ENCODE measurements at places on chromosomes 16 and 17.

DNA sequence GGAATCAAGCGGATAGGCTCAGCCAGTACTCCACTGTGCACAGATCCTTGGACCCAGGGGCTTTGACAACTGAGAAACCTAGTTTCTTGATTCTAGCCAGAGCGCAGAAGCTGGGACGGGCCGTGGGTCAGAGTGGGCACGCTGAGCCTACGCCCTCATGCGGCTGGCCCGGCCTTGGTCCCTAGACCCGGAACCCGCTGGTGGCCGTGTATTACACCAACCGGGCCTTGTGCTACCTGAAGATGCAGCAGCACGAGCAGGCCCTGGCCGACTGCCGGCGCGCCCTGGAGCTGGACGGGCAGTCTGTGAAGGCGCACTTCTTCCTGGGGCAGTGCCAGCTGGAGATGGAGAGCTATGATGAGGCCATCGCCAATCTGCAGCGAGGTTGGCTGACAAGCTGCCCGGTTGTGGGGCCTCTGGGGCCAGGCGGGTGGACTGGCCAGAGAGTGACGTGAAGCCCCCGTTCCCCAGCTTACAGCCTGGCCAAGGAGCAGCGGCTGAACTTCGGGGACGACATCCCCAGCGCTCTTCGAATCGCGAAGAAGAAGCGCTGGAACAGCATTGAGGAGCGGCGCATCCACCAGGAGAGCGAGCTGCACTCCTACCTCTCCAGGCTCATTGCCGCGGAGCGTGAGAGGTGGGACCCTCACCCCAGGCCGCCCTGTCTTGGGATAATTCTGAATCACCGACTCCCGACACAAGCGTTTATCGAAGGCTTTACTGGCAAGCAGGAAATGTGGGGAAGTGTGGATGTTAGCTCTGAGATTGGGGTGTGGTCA lies 946 bp downstream of the STUB1 start:
- peaks cover 65% of the 10 kb centered on the region for H3K4me1 ChIP-seq
- DNase-seq = peak; percentile 56
- H3K4me3 ChIP-seq = peak overlapping the region; percentile 69
- peak overlapping the region; percentile 95 for H3K27ac ChIP-seq
- no peaks in the 10 kb centered on the region for H3K36me3 ChIP-seq

DNA sequence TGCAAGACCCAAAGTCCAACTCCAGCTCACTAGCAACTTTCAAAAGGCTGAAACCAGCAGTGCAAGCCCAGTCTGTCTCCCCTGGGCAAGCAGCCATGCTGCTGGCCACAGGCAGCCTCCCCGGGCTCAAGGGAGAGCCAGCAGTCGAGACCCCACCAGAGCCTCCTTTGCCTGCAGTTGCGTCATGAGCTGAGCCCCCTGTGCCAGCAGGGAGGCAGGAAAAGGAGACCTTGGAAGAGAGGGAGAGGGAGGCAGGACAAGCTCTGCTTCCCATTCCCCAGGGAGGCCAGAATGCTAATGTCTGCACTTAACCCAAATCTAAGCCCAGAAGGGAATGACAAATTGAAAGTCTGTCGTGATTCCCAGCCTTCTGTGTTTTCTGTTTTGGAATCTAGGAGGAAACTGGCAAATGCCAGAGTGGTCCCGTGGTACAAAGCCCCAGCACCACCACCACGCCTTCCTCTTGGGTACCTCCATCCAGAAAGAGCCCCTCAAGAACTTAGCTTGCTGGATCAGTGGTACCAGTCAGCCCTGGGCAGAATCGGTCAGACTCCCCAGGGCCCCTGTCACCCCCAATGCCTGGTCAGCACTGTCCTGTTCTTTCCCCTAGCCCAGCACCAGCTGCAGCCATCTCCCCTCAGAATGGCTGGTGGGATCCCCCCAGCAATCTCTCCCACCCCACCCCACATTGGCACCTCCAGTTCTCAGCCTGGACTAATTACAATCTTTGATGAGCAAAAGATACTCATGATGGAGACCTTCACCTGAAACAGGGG lies 99.3 kb upstream of the TNRC6C start:
- H3K36me3 ChIP-seq = no peaks in the 10 kb centered on the region
- H3K4me1 ChIP-seq = peaks cover 11% of the 10 kb centered on the region
- no peak overlapping the region for H3K4me3 ChIP-seq
- no peaks in the 10 kb centered on the region for H3K27me3 ChIP-seq

DNA sequence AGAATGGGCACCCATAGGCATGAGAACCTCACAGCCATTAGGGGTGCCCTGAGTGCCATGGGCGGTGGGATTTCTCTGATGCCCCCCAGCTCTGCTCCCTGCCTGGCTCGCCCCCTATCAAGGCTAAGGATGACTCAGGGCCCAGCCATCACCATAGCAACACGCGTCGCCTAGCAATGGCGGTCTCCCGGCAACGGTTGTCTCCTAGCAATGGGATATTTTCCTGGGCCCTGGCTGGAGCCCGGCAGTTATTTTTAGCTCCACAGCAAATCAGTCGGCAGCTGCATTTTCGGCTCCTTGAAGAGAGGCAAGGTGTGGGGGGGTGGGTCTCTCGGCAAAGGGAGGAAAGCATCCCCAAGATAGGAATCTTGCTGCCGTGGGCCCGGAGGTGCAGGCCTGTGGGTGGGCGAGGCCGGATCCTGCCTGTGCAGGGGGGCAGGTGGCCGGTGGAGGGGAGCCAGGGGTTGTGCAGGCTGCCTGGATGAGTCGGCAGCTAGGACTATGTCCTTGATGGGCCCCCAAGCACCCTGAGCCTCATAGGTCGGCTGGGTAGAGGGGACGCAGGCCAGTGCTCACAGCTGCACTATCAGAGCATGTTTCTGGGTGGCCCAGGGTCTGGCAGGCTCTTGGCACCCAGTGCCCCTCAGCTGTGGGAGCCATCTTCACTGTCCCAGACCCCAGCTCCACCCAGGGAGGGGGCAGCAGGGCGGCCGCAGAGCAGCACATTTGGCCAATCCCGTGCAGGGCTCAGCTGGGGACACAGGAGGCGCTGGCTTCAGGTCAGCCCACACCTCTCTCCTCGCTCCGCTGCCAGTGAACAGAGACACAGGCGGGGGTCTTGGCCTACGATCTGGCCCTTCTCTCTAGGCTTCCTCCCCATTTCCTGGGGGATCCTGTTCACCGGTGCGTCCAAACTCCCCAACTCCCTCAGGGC lies 4.2 kb upstream of the FBXL16 start:
- no peaks in the 10 kb centered on the region for H3K4me1 ChIP-seq
- no peak overlapping the region for H3K4me3 ChIP-seq
- no peak for DNase-seq
- H3K36me3 ChIP-seq = no peaks in the 10 kb centered on the region

GRCh38 chr17:9364837-9365430 lies 210.7 kb downstream of the STX8 start:
- no peaks in the 10 kb centered on the region for H3K36me3 ChIP-seq
- H3K27ac ChIP-seq = no peak overlapping the region
- H3K27me3 ChIP-seq = no peaks in the 10 kb centered on the region
- H3K4me1 ChIP-seq = no peaks in the 10 kb centered on the region
- no peak for DNase-seq
- H3K4me3 ChIP-seq = no peak overlapping the region

DNA sequence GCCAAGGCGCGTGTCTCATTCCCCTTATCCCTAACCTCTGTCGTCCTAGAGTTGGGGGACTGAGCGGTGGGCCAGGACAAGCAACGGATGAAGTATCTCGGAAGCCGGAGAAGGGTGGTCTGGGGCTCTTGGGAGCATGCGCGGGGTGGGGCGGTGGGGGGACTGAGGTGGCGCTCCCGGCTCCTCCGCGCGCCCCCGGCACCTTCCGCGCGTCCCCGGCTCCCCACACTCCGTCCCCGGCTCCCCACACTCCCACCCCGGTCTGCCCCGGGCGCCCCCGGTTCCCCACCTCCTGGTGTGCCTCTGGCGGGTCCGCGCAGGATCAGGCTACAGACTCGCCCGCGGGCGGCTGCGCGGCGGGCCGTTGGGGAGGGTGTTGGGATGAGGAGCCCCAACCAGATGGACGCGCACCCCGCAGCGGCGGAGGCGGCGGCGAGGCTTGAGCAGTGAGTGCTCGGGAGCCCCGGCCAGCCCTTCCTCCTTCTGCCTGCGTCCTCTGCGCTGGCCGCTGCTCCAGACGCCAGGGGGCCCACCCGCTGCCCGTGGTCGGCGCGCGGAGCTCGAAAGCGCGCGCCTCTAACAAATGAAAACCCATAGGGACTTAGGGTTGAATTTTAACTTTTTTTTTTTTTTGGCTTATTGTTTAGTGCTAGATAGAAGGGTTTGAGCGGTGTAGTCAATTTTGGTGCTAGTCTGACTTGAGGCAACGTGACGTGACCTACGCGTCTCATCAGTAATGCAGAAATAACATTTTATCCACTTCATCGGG lies 5.6 kb upstream of the CRYM start:
- H3K36me3 ChIP-seq = no peaks in the 10 kb centered on the region
- peaks cover 55% of the 10 kb centered on the region for H3K27me3 ChIP-seq
- DNase-seq = peak; percentile 56
- peak overlapping the region; percentile 41 for H3K4me3 ChIP-seq
